Effector CD8-positive, alpha-beta T cell (primary cell): ENCODE measurements at places on chromosomes 16 and 17.

DNA sequence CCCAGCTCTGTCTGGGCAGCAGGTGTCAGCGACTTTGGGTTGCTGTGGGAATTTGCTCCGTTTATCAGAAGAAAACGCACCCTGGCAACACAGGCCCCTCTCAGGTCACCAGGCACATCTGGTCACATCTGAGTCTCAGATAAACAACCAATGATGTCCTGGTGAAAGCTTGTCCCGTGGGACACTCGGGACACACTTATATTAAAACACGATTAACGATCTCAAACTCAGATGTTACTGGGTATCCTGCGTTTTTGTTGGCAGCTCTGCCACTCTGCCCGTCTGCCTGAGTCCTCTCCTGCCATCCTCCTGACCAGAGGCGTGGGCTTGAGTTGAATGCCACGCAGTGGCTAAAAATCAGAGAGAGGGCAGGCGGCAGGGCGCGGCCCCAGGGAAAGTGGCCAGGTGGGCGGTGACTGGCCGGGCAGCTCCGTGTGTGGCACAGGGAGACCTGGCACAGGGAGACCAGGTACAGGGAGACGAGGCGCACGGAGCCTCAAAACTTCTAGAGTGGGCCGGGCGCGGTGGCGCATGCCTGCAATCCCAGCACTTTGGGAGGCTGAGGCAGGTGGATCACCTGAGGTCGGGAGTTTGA lies 2.1 kb downstream of the SECTM1 start:
- no peak for DNase-seq

GRCh38 chr16:11781773-11782172 lies 15.3 kb downstream of the ZC3H7A start:
- no peak for DNase-seq

DNA sequence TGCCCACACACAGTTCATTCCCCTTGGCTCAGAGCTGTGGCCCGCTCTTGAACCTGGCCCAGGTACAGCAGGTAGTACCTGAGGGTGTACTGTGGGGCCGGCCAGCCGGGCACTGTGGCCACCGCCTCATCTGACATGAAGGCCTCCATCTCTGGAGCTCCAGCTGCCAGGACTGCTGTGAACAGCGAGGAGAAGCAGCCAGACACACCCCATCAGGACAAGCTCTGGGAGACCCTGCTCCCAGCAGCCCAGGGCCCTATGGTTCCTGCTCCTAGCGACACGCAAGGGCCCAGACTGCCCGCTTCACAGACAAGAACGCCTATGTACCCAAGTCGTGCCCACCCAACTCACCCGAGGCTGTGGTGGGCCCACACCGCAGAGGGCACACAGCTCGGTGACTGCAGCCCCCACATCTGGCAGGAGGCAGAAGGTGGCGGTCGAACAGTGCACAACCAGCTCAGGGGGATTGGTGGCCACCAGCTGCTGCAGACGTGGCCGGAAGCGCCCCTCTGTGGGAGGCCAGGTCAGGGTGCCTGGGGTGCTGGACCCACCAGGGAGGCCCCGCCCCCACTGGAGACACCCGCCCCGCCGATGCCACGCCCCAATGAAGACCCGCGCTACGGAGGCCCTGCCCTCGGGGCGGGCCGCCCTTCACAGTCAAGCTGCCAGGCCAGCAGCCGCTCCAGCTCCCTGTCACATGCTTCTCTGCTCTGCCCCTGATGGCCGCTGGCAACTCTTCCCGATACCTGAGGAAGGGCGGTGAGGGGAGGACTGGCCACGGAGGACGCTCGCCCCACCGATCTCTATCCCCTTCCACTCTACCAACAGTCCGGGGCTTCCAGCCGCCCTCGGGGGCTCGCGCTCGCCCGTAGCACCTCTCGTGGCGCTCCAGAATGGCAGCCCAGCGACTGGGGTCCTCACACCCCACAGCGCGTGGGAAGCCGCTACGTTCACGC lies 1.1 kb upstream of the STUB1 start:
- peak; percentile 44 for DNase-seq

DNA sequence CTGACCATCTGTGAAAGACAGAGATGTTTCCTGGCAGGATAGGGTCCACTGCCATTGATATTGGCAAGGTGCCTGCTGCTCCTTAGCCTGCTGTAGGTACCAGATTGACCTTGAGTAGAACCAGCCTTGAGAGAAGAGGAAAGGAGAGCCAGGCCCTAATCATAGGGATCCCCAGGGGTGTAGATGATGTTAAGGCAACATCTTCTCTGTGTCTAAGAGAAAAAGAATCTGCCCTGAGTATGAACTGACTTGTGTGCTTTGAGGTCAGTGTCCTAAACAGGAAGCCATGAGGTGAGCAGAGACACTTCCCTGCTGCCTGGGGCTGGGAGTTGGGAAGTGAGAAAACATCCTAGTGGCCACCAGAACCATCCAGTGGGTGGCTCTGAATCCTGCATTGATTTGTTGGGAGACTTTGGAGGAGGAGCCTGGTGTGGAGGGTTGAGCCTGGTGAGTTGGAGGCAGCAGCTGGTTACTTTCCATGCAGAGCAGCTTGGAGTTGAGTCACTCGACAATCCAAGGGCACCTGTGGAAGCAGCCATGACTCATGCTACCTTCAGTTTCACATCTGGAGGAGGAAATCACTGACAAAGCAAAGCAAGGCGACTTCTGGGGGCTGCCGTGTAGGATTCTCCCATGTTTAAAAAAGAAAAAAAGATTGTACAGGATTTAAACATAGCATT lies 47.8 kb downstream of the BMERB1 start:
- no peak for DNase-seq

GRCh38 chr17:64448665-64449512 lies at the start of gene MILR1:
MILR1 (plus strand) TSS chr17:64449115; CDS start chr17:64449169, 54 bp downstream.
- no peak for DNase-seq

GRCh38 chr17:49035470-49036269 lies 38.5 kb downstream of the IGF2BP1 start:
- DNase-seq = no peak

GRCh38 chr17:54177606-54178308 lies 355.0 kb downstream of the KIF2B start:
- no peak for DNase-seq

- no peak for DNase-seq
Measured at GRCh38 chr17:8700546-8700945, 44.1 kb downstream of the CCDC42 start.

DNA sequence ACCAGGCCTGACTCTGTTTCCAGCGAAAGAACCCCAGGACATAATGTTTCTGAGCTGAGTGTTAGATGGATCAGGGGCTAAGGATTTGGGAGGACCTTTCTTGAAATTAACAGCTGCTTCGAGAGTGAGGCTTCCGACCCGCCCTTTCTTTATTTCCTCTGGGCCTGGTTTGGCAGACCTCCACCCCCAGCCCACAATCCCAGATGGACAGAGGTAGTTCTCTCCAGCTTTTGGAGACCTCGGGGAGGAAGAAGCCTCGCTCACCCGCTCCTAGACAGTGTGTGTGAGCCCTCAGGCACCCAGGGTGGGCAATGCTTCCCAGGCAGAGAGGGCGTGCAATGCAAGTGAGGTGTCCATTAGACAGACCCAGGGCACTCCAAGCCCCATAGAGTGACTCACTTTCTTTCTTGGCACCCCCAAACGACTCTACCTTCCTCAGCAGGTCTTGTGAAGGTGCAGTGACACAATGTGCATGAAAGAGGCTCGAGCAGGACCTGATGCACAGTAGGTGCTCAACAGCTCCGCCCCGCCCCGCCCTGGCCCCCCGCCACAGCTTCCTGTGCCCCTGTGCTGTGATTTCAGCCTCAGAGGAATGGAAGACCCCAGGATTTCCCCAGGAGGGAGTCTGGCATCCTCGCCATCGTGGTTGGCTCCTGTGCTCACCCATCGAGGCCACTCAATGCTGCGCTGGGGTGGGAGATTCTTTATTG lies 50.7 kb upstream of the TOB1 start:
- no peak for DNase-seq

GRCh38 chr17:61724777-61725176 lies 133.8 kb upstream of the NACA2 start:
- no peak for DNase-seq

GRCh38 chr16:57898961-57899360 lies 72.0 kb downstream of the CNGB1 start:
- DNase-seq = no peak

- no peak for DNase-seq
Measured at GRCh38 chr16:81360135-81360534, 45.4 kb downstream of the GAN start.
